ENCODE measurements at places on chromosomes 5 and 9.
A peak's percentile ranks its signal among the peaks of the same experiment; 100 is the strongest.

DNA sequence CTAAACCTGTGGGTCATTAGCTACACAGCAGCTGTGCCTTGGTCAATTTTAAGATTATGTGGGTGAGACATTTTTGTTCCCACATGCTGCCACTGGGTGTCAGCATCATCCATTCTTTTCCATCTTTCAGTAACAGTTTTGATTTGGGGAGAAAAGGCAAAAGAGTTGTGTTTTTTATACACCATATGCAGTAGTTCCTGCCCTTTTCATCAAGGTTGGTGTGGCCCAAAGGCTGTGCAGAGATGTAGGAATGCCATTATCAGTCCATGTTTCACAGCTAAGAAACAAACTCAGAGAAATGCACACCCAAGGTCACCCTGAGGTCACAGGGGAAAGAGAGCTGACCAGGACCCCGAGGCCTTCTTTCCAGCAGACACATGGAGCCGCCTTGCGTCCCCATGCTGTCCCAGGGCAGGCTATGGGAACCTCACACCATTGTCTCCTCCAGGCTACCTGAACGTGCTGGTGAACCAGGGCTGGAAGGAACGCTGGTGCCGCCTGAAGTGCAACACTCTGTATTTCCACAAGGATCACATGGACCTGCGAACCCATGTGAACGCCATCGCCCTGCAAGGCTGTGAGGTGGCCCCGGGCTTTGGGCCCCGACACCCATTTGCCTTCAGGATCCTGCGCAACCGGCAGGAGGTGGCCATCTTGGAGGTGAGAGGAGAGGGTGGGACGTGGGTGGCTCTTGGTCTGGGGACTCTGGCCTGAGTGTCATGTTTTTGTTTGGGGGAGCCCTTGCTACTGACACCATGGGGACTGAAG is 27.8 kb upstream of the GRPEL2 start:
- peak; percentile 70 for DNase-seq

DNA sequence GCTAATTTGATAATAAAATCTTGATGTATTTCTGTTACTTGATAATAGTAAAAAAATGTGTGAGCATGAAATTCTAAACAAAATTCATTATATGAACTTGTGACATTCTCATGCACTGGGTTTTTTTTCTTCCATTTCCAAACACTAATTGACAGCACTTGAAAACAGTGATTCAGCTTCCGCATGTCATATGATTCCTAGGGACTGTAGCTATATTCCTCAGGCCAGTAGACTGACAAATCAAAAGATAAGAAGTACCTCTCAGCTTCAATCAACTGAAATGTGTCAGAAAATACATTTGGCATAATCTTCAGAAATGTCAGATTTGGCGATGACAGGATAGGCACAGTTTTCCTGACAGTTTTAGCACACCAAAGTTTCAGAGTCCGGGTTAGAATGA is 52.5 kb downstream of the EFNA5 start:
- no peak for DNase-seq

- DNase-seq, result no peak
These were observed 124.4 kb upstream of the COL5A1 start for GRCh38 chr9:134517069-134517680.

DNA sequence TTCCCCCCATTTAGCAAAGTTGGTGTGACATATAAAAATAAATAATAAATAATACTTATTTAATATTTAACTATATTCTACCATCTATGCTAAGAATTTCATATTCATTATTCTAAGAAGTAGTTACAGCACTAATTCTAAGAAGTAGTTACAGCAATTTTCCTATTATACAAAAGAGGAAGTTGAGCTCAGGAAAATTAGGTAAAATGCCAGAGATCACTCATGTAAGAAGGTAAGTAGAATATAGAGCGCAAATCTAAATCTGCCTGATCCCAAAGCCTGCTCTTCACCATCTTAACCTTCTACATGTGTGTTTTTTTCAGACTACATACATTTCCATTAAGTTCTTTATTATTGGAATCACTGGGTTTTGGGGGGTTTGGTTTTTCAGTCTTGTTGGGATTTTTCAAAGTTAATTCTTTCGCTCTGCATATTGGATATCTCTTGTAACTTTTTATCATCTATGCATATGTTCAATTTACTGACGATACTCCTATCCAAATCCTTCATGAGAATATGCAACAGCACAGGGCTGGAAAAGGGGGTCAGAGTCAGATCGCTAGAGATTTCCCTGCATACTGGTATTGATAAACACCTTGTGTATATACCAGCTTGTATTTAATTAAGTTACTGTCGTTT is 852.1 kb downstream of the MAT2B start:
- peak; percentile 44 for DNase-seq

GRCh38 chr5:65892801-65893200 is 33.6 kb upstream of the ERBIN start:
- no peak for DNase-seq

Data from Kasumi-1 (cell line).